Fibroblast of skin of scalp (primary cell): ENCODE measurements at places on chromosomes 2 and 18.

DNA sequence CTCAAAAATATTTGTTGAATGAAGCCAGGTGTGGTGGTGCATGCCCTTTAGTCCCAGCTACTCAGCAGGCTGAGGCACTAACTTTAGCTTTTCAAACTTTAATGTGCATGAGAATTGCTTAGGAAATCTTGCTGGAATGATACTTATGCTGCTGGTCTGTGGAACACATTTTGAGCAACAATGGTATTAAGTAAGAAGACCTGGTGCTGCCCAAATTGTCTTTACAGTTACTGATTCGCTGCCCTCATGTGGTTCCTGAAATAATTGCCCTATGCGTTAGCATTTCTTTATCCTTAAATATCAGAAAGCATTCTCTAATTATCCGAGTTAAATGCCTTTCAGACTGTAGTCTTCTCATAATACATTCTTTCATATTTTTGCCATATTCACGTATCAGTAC is 76.0 kb upstream of the SESTD1 start:
- DNase-seq: peak; percentile 46

- no peak for DNase-seq
These were observed 25.0 kb downstream of the TTN start for GRCh38 chr2:178782236-178782635.

DNA sequence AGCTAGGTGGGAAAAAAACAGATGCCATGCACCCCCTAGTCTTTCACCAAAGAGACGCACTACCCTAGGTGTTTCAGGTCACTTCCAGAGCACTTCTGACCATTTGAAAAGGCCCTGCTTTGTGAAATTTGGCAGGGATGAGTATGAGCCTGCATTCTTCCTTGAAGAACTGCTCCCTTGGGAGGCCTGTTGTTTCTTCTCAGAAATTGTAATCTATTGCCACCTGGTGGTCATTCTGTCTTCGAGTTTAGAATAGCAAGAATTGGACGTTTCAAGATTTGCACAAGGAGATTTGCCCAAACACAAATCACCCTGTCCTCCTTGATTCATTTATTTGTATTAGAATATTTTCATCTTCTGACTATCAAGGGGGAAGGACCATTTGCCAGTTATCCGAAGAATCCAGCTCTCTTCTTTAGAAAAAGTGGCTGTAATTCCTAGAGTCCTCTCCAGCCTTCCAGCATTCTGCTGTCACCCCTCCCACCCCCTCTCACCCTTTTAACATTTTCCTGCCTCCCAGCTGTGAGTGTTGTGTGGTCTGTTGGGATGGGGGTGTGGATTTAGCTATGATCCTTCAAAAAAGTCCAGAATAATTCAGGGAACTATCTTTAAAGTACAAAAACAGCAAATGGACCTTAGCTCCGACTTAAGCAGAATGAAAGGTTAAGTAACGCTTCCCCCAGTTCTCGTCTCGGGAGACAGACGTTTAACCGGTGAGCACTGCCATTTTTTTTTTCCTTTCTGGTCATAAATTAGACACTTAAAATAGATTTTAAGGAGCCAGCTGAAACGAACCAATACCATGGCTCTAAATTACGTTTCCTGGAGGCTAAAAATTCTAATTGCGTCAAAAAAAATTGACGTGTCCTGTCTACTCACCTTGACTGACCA is 3.7 kb upstream of the GAD1 start:
- DNase-seq: peak; percentile 92

DNA sequence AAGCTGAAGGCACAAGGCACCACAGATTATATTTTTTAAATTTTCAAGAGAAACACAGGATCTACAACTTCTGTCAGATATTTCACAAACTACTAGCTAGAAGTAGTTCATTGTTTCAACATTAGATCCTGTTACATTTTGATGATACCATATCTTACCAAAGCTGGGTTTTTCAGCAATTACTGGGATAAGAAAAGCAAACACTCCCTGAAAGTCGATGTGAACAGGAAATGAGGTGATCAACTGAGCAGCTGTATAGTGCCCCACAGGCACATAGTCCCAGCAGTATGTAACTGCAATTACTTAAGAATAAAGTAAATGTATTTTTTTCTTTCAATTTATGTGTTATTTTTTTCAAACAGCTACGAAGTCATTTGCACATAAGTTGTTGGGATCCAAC is 103.5 kb downstream of the DNER start:
- DNase-seq: no peak

DNA sequence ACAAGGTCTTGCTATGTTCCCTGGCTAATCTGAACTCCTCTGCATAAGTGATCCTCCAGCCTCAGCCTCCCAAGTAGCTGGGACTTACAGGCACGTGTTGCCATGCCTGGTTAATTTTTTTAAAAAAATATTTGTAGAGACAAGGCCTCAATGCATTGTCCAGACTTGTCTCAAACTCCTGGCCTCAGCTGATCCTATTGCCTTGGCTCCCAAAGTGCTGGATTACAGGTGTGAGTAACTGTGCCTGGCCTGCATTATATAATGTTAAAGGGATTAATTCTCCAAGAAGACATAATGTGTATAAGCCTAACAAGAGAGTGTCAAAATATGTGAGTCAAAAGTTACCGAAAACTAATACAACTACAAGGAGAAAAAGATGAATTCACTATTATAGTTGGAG is 32.2 kb downstream of the BUB1 start:
- DNase-seq: no peak

- DNase-seq: no peak
These were observed 11.2 kb upstream of the DAPL1 start for GRCh38 chr2:158783923-158784322.

DNA sequence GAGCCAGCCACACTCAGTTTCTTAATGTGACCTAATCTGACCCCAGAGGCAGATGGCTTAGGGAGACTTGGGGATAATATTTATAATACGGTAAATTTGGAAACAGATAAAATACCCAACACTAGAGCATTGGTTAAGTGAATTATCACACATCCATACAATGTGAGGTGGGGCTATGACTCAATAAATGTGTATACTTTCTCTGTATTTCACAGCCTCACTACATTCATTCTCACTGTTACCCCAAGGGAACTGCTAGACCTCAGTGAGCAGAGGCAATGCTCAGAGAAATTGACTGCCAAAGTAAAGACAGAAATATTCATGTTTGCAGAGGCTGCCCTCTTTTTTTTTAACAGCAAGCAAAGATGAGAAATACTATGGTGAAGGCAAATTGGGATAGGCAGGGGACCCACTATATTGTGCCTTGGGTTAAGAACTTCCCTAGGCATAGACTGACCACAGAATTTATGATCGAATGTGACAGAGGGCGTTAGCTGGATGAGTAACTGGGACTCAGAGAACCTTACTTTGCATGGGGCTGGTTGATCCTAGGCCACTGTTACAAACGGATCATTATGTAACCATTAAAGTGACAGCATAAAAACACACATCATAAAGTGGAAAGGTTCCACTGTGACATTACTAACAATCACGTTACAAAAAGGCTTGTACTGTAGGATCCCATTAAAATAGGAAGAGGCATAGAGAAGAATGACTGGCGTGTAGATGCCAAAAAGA is 246.0 kb upstream of the LYPD1 start:
- DNase-seq: peak; percentile 44

DNA sequence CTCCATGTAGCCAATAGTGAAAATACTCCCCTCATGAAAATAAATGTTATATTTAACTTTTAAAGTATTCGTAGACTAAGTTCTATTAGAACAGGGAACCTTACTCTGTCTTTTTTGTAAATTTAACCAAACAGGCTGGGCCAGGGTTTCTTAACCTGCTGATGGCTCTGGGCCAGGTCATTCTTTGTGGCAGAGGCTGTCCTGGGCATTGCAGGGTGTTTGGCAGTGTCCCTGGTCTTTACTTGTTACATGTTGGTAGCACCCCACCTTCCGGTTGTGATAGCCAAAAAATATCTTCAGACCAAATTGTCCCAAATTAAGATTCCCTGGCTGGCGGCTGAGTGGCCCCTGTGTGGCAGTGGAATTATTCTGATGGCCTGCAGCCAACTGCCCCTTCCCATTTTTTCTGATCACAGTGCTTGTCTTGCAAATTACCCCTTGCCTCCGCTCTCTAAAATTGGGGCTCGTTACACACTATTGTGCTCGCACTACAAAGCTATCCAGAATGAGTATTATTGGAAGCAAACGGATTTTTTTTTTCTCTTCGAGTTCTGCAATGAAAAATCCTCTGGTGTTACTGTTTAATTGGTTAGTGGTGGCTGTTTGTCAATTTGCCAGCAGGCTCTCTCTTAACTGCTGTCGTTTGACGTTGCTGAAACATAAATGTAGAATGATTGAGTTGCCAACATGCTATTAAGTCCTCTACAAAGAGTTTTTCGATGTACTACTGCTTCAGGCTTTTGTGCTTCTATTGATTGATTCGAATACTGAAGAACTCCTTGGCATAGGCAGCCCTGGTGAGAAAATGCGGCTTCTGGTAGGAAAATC is 216.9 kb downstream of the SH3RF3 start:
- DNase-seq: no peak

DNA sequence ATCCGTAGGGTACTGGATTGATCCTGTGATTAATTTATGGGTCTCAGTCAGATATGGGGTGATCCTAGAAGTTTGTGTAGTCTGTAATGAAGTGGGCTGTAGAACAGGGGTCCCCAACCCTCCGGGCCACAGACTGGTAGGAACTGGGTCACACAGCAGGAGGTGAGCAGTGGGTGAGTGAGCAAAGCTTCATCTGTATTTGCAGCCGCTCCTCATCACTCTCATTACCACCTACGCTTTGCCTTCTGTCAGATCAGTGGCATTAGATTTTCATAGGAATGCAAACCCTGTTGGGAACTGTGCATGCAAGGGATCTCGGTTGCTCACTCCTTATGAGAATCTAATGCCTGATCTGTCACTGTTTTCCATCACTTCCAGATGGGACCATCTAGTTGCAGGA is 48.8 kb downstream of the EML4 start:
- no peak for DNase-seq

DNA sequence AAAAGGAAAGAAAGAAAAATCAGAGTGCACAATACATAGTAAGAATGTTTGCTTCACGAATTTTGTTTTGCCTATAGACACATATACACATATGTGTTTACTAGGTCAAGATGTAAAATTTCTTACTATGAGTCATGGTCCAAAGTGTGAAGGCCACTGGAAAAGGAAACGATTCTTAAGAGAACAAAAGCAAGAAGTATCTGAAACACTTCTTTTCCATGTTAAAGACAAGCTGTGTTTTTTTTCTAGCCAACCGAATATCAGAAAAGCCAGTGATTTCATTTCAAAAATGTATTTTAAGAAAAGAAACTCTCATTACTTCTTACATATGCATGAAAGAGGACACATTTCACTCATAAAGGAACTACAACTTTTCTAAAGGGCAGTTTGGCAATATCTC is 24.9 kb downstream of the PECR start:
- DNase-seq: no peak

DNA sequence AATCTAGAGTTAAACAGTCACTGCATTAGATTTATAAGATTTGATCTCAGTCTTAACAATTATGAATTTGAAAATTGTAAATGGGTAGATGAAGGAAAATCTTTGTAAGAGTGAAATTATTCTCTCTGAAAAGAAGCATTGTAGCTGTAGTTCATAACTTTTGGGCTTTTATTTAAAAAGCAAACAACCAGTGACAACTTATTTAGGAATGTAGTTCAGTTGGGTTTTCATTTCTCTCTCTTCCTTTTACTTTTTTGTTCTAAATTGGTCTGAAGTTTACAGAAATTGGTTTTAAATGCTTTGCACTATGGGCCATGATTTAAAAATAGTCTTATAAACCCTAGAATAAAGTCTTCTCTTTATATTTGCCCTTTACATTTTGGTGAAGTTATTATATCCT is 296.6 kb downstream of the GULP1 start:
- DNase-seq: no peak

DNA sequence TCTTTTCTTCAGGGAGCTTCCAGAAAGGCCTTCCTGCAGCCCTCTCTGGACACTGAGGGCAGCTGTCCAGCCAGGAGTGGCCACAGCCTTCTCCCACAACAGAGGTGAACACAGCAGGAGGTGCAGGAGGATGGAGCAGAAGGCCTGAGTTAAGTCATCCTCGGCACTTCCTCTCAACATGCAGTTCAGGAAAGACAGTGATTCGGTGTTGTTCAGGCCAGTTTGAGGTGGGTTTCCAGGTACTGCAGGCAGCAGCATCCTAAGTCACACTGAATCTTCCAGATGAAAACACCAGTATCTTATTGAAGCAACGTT is 225.3 kb upstream of the PXDN start:
- DNase-seq: no peak

DNA sequence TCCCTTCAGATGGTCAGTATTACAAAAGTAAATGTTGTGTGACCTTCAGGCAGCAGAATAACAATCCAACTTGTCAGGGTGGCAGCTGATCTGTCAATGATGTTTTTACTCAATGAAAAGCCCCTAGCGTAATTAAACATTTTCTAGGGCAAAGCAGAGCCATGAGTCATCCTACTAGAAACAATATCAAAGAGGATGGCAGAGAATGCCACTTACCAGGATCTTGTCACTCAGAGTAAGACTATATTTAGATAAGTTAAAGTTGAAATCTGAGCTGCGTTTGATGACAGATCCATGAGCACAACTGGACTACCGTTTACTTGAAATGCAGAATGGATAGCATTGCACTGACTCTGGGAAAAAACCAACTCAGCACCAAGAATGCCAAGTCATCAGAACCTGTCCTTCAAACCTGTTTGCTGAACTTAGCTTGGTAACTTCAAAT is 612.6 kb upstream of the ACVR2A start:
- no peak for DNase-seq

GRCh38 chr2:140247451-140248195 is 1467.4 kb upstream of the NXPH2 start:
- DNase-seq: no peak
